HTR-8/SVneo (cell line): ENCODE measurements at places on chromosomes 12 and 14.

- peak; percentile 7 for DNase-seq
Measured at GRCh38 chr12:81257947-81258551, 180.2 kb downstream of the ACSS3 start.

DNA sequence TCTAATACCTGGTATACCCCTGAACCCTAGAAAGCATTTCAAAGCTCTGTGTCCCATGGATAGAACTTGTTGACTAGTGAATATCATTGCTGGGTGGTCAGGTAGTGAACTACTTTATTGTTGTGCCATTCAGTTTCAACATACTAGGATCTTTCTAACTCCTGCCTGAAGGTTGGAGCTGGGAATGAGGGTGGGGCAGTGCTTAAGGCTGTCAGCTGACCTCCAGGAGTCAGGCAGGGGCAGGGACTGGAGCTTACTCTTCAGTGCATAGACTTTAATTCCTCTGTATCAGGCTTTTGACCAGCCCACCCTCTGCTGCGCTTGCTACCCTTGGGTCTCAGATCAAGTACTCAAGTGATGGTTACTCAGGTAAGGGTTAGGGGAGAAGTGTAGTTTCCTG is 102.6 kb upstream of the RFX4 start:
- no peak for DNase-seq

DNA sequence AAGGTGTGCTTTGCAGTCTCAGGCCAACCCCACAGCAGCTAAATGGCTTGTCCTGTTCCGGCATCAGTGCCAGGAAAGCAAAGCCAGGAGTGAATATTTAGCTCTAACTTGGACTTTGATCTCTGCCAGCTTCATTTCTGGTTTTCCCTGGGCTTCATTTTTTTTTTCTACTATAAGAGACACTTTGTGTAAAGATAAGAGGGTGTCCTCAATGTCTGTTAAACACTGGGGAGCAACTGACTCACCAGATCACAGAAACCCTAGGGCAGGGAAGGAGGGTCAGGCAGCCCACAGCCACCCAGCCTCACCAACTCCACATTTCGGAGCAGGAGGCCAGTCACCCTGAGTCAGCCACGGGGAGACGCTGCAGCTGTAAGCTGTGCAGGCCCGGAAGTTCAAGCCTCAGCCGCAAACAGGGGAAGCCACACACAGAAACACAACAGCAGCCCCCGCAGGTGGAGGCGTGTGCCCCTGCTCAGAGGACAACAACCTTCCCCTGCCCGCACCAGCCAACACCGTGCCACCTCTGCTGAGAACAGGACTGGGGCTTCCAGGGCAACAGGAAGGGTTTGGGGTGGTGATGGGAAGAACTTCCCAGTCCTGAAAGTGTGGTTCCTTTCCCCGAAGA is 6.3 kb downstream of the TNFRSF1A start:
- peak; percentile 82 for DNase-seq

GRCh38 chr14:86815341-86815740 is 1177.6 kb downstream of the GALC start:
- DNase-seq, result no peak

DNA sequence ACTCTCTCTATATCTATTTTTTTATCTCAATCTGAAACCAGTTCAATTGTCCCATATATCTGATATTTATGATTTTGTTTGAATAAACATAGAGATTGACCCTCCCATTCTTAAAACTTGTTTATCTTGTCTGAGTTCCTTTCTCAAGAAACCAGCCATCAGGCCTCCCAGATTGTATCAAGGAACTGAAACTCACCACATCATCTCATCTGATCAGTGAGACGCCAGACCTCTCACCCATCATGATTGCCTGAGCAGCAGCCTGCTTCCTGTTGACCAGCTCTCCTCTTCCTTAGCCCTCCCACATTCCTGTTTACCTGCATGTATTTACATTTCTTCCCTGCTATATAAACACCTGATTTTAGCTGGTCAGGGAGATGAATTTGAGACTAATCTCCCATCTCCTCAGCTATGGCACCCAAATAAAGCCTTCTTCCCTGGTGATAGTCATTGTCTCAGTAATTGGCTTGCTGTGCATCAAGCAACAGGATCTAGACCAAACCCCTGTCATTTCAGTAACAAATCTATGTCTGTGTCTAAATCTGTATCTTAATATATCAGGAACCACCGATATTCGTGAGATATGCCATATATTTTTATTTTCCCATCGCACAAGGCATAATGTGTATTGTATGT is 323.6 kb downstream of the TMTC2 start:
- DNase-seq, result no peak

DNA sequence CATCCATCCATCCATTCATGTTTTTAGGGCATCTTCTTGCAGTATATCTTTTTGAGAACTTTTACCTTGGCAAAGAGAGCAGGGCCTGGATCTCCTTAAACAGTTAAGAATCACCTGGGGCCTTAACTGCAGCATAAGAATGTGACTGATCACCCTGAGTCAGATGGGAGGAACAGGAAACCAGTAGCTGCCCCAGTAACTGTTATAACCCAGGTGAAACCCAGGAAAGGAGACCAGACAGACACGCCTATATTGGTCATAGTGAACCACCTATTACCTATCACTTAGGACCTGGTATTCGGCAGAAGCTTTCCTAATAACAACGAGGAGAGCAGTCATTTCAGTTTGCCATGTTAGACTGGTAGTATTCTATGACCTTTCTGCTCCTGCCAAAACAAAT is 43.4 kb upstream of the NR2C1 start:
- no peak for DNase-seq

- no peak for DNase-seq
Measured at GRCh38 chr14:27367345-27367744, 769.5 kb upstream of the NOVA1 start.

- no peak for DNase-seq
Measured at GRCh38 chr12:114480337-114481199, 74.6 kb upstream of the TBX5 start.

- no peak for DNase-seq
Measured at GRCh38 chr12:11753826-11754225, 104.4 kb downstream of the ETV6 start.

DNA sequence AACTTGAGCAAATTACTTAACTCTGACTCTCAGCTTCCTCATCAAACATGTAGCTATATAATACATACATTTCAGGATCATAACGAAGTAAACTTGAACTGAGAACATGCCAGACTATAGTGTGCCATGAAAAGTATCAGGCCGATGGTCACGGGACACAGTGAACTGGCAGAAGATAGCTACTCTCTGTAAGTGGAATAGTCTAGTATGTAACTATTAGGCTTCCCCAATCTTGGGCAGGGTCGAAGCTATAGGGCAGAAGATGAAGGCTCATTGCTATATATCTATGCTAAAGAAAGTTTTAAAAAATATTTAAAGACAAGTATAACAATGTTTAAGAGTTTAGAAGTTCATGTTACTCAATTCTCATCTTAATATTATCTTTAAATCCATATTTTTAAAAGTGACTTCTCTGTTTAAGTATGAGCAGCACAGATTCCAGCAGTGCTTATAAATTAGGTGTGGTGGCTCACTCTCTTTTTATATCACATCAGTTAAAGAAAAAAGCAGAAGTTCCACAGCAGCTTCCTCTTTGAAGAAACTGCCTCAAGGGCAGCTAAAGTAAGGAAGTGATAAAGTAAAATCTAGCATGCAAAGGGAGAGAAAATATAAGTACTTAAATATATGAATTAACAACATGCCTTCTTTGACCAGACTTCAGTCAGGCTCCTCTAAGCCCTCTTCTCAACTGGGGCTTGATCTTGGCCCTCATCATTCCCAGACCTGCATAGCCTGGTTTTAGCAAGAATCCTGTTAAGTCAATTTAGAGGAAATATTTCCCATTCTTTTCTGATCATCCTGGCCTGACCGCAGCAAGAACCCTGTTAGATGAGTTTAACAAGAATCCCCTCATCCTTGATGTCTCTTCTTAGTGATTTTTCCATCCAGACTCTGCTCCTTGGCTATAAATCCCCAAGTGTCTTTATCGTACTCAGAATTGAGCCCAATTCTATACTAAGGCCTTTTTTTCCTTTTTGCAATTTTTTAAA is 8.4 kb upstream of the GLIPR1 start:
- DNase-seq, result no peak

DNA sequence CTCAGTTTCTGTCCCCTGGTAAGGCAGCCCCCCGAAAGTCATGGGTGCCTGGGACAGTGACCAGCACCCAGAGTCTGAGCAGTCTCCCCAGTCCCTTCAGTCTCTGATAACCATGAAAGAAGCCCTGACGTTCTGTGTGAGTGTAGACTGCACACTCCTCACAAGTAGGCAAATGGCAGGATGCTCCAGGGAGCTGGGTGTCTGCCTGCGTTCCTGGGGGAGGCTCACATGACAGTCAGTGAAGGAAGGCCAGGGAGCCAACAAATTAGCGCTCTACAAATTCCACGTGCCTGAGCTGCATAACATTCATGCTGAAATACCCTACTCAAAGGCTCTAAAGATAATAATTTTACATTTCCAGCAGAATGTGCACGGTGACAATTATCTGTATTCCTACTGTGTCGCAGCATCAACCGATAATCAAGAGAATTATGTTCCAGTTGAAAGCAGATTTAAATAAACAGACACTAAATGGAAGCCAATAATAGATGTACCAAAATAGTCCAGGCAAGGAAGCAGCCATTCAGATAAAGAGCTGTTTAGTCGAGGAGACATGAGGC is 56.3 kb downstream of the ASCL1 start:
- no peak for DNase-seq

GRCh38 chr12:120702637-120703036 is 7.6 kb upstream of the UNC119B start:
- no peak for DNase-seq

- no peak for DNase-seq
Measured at GRCh38 chr12:72547573-72547972, 275.4 kb downstream of the TRHDE start.

DNA sequence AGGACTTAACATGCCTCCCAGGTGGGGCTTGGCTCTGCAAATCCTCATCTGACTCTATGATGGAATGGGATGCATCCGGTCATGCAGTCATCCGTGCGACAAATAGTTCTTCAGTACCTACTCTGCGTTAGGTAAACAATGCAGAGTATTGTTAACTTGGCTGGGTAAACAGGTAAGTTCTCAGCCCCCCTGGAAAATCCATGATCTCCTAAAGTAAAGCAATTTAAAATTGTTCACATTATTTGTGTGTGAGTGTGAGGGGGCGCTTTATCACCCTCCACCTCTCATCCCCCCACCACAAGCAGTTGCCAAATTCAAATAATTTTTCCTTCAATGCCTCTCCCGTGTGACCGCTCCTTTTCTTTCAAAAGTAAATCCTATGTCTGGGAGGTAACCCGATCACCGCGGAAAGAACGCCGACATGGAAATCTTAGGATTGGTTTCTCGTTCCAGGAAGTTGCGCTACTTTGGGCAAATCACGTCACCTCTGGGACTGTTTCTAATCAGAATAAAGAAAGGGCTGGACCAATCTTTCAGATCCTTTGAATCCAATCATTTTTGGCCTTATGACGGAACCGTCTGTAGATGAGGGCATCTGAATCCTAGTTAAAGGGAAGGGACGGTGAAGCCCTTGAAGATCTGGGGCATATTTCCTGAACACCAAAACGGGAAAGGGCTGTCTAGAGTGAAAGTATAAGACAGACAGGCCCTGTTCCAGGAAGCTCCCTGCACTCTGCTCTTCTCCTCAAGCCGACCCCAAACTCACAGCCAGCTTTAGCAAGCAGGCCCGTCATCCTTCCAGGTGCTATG is 44.0 kb upstream of the SINHCAF start:
- no peak for DNase-seq

GRCh38 chr14:73833530-73834260 is 17.9 kb upstream of the PTGR2 start:
- DNase-seq, result peak; percentile 95

DNA sequence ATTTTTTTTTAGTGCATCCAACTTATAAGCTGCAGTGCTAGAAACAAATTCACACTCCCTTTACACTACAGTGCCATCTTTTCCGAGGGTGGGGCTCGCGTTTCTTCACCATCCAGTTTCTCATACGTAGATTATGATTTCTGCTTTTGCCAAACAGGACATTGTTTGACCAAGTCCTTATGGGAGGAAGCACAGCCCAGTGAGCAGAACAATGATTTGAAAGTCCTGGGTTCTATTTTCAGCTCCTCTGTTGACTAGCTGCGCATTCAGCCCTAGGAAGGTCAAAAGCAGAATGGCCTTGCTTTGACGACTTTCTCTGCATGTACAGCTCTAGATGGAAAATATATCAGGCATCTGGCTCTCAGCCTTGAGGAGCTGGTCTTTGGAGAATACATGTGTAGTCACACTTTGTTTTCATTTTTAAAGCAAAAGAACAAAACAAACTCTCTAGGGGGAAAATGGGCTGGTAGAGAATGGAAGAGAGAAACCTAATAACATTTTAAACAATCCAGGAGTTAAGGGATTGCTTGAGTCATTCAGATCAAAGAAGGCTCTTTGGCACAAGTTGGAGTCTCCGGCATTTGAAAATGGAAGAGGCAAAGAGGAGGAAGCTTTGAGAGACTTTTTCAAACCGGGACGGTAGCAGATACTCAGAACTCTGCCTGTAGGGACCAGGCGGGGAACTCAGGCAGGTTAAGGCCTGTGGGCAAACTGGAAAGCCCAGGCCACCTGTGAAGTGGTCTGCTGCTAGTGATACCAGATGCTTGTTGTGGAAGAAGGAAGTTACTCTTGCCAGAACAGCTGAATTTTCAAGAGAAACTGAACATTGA is 257.3 kb upstream of the PLEKHG7 start:
- DNase-seq, result no peak

DNA sequence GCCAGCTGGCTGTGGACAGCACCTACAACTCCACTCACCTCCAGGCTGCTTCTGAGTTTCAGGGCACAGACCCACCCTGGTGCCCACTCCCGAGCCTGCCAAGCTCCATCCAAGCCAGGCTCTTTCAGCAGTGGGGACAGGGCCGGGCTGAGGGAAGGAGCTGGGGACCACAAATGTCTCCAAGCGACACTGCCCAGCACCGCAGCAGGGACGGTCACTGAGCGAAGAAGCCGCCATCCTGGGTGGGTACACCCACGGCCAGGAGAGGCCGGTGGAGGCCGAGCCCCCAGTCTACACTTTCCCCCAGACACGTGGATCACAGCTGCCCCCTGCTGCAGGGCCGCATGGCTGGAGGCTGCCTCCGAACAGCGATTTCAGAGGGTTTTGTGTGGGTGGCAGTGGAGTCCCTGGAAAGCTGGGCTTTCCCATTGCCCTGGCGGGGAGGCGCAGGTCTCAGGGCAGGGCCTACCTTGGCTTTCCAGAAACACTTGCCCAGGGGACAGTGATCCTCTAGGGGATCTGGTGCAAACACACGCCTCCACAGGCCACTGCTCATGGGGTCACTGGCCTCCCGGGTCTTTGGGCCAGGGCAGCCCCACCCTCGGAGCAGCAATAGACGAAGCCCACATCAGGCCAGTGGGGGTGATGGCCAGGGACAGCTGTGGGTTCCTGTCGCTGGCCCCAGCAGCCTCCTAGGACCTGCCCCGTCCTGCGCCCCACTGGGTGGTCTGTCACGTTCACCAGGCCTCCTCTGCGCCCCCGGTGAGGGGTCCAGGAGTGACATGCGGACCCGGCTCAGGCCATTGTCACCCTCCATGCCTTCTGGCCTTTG is 1.2 kb upstream of the GPR132 start:
- no peak for DNase-seq
